ENCODE measurements at places on chromosomes 4 and X.

DNA sequence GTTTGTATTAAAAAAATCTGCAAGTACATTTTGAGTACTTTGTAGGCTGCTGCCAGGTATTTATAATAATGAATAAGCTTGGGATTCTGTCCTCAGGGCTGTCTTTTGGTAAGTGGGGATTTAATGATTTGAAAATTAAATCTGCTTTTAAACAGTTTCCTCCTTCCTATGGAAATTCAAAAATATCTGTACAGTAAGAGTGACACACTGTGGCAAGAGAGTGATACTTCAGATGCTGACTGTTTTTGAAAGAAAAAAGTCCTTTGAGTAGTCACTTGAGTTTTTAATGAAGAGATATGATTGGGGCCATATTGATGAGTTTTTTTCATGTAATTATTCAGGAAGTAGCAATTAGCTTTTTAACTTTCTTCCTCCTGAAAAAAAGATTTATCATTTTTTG is 49.2 kb downstream of the SMARCAD1 start:
- no peak for DNase-seq

- DNase-seq, result no peak
Measured at GRCh38 chr4:89511776-89512175, 204.2 kb upstream of the GPRIN3 start.

DNA sequence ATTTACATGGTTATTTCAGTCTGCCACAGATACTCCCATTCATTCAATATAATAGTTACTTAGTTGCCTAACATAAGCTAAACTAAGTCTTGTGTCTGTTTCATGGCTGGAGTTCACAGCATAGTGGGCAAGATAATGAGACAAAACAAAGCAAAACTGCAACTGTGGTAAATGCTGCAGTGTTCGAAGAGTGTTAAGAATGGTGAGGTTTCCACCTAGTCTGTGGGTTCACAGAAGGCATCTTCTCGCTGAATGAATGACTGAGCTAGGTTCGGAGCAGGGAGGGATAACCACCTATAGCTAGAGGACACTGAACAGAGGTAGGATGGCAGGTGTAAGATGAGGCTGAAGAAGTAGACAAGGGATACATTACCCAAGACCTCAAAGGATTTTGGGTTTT is 171.0 kb downstream of the FBXW7 start:
- DNase-seq, result no peak

DNA sequence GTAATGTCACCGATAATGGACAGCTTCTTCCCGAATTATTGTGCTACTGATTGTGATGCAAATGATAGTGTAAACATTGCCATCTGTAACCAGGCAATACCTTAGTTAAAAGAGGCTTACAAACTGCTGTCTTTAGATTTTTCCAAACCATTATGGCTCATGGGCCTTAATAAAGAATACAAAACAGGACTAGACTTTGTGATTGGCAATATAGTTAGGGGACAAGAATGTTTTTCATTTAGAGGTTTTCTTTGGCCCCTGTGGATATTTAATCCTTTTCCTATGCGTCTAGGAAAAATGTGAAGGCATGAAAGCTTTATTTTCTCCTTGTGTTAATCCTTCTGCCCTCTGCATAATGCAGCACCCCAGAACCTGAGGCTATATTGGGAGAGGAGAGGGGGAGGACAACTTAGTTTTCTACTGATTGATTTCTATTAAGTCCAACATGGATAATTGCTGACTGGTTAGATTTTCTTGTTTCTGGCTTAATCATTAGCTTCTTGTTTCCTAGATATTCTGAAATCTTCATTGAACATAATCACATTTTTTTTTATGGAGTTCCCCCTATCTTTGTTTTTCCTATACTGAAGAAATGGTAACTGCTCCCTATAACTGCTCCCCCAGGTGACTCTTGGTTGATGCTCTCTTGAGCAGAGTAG is 1.9 kb downstream of the PRPS1 start:
- DNase-seq, result no peak

GRCh38 chr4:10305816-10306215 is 151.4 kb downstream of the ZNF518B start:
- no peak for DNase-seq

GRCh38 chr4:139337612-139338011 is 35.3 kb upstream of the NDUFC1 start:
- no peak for DNase-seq

DNA sequence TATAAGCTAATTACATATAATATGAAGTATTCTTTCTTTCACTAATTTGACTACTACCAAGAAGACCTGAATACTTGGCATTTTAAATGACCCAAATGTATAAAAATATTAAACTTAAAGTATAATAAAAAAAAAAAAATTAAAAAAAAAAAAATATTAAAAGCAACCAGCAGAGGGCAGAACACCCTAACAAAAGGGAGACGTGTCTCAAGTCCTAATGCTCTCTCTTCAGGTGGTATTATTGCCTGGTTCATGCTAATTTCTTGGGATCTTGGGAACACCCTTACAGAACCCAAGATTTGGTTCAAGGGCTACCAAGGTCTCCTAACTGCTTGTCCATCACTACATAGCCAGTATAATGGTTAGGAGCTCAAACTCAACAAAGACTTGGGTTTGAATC is 754.8 kb downstream of the RAB28 start:
- DNase-seq, result no peak

- no peak for DNase-seq
Measured at GRCh38 chr4:37758226-37758625, 68.3 kb upstream of the PGM2 start.

DNA sequence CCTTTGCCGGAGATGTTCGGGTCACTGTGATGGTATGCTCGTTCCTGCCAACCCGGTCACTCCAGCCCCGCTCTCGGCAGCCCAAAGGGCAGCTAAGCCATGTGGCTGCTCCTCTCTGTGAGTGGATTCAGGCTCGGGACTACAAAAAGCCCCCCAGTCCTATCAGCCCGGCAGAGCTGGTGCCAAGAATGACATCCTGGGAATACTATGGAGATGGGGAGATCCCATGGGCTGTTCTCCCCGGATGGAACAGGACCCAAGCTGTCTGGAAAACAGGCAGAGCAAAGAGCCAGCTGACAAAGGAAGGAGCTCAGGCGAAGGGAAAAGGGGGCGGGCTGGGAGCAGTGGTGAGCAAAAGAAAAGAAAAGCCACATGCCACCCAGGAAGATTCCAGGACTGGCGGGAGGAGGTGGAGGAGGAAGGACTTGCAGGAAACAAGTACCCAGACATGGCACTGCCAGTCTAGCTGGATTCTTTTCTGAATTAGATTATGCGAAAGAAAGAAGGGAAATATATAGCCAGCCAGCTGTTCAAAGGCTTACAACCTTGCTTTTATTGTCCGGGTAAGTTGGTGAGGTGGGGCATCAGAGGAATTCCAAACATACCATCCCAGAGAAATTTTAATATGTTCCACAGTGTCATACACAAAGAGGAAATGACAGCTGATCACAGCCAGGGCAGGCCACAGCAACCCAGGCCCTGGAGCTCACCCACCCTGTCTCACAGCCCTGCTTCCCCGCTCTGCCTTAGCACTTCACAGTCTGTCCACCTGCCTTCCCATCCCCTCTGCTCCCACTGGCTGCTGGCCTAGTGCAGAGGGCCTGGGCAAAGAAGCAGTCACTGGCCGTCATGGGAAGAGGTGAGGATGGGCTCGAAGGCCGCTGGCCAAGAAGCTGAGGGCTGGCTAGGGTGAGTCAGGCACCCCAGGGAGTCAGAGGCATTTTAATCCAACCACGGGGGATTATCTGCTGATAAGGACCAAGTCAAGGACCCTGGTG is 3.4 kb downstream of the NDP start:
- DNase-seq, result no peak

- DNase-seq, result no peak
Measured at GRCh38 chrX:155259752-155260151, 4.5 kb downstream of the RAB39B start.

- no peak for DNase-seq
Measured at GRCh38 chr4:74794382-74795010, at the start of gene BTC. TSS of gene BTC (minus strand) at chr4:74794523. CDS start at chr4:74794325, 198 bp downstream.

GRCh38 chr4:70496231-70496630 is 22.1 kb upstream of the AMTN start:
- DNase-seq, result no peak

- DNase-seq, result no peak
Measured at GRCh38 chr4:94925764-94926347, 168.1 kb downstream of the BMPR1B start.

GRCh38 chrX:148815218-148815961 is 315.0 kb downstream of the AFF2 start:
- no peak for DNase-seq

GRCh38 chr4:7398104-7398423 is 36.7 kb downstream of the PSAPL1 start:
- DNase-seq, result no peak

DNA sequence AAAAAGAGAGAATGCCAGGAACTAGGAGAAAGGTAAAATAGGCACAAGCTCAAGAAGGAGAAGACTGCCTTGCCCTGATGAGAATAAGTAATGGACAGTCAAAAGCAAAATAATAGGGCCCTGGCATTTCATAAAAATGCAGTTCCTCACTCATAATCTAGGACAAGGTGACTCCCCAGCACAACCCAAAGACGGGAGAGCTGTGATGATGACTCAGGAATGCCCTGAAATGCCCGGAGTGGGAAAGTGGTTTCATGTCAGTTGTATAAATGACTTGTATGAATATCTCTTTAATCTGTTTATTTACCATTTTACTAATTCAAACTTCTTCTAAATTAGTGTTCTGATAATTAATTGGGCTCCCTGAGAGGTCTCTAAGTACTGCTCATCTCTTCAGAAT is 28.8 kb upstream of the SETD7 start:
- DNase-seq, result no peak

DNA sequence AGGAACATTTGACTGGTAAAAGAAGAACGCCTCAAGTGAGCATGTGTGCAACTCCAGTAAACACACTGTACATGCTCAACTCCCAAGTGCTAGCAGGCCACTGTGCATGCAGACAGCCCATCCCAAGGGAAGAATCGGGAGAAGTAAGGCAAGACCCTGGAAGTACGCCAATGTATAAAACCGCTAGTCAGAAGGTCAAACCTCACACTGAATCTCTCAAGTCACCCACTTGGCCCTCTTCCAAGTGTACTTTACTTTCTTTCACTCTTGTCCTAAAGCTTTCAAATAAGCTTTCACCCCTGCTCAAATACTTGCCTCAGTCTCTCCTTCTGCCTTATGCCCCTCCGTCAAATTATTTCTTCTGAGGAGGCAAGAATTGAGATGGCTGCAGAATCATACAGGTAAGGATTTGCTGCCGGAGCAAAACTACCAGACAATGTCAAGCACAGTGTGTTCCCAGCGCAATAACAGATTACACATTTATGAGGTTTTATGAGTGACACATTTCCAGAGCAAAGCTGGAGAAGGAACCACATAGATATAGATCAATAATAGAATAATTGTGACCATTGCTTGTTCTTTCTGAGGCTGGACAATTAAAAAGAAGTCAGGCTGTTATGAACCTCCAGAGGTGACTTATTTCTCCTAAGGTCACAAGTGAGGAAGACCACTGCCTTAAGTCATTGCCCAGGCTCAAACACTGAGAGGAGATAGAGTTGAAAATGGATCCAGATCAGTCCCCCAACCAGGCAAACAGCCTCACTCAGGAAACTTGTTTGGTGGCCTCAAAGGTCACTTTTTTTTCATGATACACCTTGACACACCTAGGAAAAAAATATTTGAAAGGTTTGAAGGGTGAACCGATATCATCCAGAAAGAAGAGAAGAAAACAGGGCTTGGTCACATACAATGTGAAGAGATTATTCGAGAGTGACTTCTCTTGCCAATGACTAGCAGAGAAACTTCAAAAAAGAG is 26.3 kb downstream of the CXCL1 start:
- no peak for DNase-seq

Measured in stimulated activated CD4-positive, alpha-beta T cell treated with anti-CD3 and anti-CD28 coated beads, Interleukin-1b, Interleukin-23, amount 100 ng/mL, for 1 hour (primary cell).